NCI-H345 (cell line): ENCODE measurements at places on chromosomes 6 and 20.
A peak's percentile ranks its signal among the peaks of the same experiment; 100 is the strongest.

- no peak for DNase-seq
These were observed 47.3 kb upstream of the HIVEP1 start for GRCh38 chr6:11964729-11965335.

- no peak for DNase-seq
These were observed 64.2 kb upstream of the CCN6 start for GRCh38 chr6:111989743-111990142.

DNA sequence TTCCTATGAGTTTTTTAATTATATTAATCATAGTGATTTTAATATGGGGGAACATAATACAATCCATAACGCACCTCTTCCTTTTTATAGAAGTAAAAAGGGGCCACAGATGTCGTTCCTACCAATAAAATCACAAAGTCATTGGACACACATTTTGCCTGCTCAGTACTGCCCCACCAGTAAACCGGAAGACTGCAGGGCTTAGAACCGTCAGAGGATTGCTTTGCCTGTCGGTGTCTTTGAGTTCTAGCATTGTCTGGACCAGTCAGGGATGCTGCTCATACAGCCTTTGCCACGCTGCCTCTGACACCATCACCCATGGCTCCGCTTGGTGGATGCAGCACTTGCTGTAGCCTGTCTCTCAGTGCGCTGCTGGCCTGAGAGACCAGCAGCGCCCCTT, 853.6 kb downstream of the C6orf118 start:
- DNase-seq, result no peak

GRCh38 chr20:34709831-34710567, 5.9 kb downstream of the TP53INP2 start:
- peak; percentile 84 for DNase-seq

- DNase-seq, result no peak
These were observed 252.9 kb upstream of the MAN1A1 start for GRCh38 chr6:119602215-119603178.

GRCh38 chr6:158773581-158774449, 45.4 kb downstream of the EZR start:
- DNase-seq, result no peak

DNA sequence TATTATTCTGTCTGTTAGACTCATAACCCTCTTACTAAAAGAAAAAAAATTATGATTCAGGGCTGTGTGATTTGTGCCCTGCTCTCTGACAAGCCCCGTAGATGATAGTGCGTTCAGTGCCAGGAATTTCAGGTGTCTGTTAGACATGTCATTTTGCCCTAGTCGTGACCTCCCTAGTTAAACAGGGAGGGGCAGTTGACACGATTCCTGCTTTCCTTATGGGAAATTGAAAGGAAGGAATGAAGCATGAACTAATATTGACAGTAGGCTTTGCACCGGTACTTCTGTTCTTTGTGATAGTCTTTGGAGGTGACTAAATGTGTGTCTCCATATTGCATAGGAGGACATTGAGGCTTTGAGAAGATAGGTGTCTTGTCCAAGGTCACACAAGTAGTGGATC, 26.3 kb downstream of the RPRD1B start:
- no peak for DNase-seq

DNA sequence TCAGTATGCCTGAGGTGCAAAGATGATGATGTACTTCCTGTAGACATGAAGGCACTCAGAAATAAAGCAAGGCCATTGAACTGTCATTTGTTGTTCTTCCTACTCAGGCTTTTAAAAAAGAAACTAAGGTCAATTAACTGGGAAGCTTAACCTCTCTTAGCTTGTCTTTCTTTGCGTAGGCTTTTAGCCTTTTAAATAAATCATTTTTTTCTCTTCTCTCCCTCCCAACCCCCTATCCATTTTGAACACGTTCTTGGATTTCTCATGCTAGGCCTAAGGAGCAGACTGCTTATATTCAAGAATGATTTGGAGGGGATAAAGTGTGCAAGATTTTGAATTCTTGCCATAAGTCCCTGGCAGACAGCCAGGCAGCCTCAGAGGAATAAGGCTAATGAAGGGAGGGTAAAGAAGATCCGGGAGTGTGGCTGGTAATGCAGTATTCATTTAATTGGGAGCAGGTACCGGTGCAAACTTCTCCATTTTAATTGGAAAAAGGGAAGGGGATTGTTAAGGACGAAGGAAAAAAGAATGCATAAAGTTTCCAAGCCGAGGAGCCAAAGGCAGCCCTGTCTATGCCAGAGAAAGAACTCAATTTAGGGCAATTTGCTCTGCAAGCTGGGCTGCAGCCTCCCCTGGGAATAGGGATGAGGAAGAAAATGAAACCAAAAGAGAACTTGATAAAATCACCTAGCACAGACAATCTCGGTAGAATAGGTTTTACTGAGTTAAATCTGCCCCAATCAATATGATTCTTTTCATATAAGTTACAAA, 343.8 kb upstream of the MMS22L start:
- DNase-seq, result peak; percentile 36

GRCh38 chr20:48688579-48688978, 139.2 kb downstream of the PREX1 start:
- no peak for DNase-seq

DNA sequence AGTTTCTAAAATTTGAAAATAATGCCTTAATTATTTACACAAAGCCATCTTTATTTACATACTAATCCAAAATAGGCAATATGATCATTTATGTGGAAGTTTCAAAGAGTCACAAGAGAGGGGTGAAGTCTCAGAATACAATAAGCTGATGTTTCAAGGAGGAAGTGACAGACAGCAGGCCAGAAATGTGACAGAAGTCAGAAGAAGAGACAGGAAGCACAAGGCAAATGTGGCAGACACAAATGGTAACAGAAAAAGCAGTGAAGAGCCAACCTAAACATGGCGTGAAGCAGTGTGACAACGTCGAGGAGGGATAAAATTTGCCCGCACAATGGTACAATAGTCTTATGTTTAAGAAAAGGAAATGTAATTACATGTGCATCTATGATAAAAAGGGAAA, 59.8 kb downstream of the SHPRH start:
- no peak for DNase-seq

GRCh38 chr20:61449057-61449609, 197.1 kb downstream of the CDH4 start:
- DNase-seq, result no peak

DNA sequence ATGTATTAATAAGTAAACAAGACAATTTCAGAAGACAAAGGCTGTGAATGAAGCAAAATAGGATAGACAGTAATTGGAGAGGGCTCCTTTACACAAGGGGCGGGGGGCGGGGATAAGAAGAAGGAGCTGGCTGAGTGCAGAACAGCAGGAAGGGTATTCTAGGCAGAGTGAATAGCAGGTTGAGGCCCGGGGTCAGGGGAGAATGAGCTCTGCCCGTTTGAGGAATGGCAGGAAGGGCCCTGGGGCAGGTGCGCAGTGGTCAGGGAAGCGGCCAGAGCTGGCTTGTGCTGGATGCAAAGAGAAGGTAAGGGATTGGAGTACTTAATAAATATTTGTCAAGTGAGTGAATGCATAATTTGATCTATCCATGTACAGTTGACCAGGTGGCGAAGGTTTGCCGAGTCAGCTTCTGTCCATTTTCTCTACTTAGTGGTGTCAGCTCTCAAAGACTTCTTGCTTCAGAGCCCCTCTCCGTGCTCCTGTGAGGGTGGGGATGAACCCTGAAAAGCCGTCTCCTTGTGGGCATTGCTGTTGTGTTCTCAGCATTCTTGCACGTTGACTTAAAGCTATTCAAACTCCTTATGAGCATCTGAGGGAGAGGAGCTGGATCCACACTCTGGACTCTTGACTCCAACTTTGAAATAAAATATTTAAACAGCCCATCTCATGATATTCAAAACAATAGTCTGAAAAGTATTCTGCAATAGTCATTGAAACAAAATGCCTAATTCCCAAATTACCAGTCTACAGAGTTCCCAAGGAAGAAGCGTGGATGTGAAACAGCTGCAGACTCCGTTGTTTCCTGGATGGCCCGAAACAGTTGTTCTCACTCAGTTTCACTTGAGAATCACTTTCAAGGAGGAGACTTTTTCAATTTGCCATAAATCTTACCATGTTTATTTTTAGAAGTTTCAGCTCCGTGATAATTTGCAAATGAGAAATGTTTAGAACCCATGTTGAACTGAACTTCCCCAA, 105.1 kb downstream of the EDN3 start:
- no peak for DNase-seq

- DNase-seq, result no peak
These were observed 7.9 kb downstream of the ADGRB3 start for GRCh38 chr6:68642977-68643376.

DNA sequence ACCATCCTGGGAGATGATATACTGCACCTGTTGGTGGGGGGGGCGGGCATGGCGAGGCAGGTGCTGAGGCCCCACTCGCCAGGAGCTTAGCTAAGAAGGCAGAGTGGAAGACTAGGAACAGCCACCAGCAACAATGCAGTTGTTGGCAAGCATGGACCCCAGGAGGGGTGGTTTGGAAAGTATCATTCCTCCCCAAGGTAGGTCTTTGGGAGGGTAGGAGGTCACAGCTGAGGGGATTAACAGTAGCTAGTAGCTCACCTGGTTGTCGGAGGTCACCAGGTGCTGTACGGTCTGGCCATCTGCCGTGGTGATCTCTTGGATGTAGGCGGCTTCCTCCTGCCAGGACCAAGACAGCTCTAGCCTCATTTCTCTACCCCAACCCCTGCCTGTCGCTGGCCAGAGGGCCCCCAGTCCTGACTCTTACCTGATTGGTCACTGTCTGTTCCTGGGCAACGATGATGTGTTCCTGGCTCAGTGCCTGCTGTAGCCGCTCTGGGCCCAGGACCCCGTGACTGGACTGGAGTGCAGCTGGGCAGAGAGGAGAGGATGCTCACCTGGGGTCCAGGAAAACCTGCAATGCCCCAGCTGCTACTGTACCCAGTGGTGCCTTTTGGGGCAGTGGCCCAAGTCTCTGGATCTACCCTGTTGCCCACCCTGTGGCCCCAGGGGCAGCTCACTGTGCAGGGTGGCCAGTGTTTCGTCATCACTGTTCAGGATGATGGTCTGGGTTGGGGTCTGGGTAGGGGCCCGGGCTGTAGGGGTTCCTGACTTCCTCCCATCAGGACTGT, 15.3 kb downstream of the PCIF1 start:
- no peak for DNase-seq

GRCh38 chr20:40754339-40754943, 65.4 kb upstream of the MAFB start:
- DNase-seq, result no peak

- DNase-seq, result peak; percentile 67
These were observed 160.1 kb downstream of the ZMYND8 start for GRCh38 chr20:47196091-47197081.

- DNase-seq, result peak; percentile 11
These were observed 88.3 kb downstream of the SASH1 start for GRCh38 chr6:148430897-148431296.

DNA sequence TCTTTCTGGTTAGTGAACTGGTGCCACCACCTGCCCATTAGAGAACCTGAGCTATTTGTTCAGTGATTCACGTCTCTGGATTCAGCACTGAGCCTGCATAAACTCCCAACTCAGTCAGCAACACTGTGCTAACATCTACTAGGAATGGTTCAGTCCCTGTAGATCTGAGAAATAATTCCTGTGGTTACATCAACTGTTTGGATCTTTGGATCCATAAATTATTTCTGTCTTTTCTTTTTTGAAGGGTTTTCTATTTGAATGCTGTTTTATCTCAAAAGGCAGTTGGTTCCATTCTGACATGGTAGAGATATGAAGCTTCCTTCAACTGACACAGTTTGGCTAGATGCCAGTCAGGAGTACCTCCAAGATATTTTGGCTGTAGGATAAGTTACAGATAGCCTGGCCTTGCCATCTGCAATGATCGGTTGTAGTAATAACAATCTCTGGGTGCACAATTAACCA, 125.9 kb downstream of the TRMT11 start:
- no peak for DNase-seq

GRCh38 chr6:12200761-12201160, 89.4 kb upstream of the EDN1 start:
- no peak for DNase-seq
